ENCODE measurements at places on chromosomes 3 and 15.

DNA sequence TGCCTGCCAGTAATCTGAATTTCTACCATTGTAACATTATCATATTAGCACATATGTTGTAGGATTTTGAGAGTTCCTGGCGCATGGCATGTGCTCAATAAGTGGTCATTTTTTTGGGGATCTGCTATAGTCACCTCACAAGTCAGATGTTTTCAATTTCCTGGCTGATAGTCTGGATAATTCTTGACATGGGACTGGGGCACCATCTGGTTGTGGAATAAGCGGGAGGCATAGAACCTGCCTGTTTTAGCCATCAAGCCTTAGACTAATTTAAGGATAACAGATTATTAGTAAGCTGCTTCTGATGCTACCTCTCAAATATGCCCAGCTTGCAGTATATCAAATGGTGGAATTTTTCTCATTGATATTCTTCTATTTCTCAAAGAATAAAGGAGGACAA is 39.1 kb downstream of the GASK1A start:
- DNase-seq, result no peak

DNA sequence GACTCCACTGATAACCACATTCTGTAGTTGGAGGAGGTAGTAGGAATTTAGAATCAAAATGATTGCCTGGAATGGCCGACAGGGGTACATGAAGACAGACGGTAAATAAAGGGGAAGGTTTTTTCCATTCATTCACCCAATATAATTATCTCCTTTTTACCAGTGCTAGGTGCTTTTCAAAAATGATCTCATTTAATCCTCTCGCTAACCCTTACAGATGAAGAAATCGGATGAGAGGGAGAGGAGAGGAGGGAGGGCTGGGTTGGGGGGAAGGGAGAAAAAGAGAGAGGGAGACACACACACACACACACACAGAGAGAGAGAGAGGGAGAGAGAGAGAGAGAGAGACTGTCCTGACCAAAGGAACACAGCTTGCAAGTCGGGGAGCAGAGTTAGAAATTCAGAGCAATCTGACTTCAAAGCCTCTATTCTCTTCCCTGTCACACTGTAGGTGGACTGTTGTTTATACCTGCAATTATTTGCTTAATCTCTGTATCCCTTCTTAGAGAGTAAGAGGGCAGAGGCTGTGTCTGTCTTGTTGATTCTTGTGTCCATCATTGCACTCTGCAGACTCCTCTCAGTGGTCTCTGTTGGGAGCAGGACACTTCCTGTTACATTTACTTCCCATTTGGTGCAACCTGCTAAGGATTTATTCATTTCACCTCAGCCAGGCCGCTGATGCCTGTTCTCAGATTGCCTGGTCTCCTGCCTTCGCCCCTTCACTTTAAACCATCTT is 18.7 kb upstream of the PAQR9 start:
- no peak for DNase-seq

- DNase-seq, result no peak
Measured at GRCh38 chr15:72890043-72890442, 106.5 kb upstream of the ADPGK start.

DNA sequence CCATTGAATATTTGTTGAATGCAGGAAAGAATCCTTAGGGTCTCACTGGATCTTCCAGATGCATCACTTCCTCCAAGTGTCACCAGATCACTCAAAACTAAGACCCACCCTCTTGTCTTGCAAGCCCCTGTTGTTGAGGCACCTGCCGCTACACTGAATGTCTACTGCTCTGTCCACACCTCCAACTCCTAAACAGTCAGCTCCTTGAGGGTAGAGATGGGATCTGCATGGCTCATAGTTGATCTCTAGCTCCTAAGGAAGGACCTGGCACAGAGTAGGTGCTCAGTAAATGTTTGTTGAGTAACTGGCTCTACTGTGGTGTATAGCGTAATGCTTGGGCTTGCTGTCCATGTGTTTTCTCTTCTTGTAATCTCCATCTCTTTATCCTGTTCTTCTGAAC is 8.8 kb downstream of the SLC6A20 start:
- no peak for DNase-seq

DNA sequence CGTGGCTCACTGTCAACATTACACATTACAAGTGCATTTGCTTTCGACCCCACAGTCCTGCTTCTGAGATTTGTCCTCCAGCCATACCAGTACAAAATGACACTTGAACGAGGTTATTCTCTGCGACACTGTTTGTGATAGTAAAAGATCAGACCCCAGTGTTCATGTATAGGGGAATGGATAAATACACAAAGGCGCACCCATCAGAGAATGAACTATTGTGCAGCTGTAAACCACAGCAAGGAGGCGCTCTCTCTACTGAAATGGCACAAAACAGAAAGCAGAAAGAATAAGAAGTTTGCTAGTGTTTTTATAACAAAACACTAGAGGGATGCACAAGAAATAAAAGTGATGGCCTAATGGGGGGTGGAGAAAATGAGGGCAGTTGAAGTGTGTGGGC is 4.9 kb upstream of the CHSY1 start:
- no peak for DNase-seq

DNA sequence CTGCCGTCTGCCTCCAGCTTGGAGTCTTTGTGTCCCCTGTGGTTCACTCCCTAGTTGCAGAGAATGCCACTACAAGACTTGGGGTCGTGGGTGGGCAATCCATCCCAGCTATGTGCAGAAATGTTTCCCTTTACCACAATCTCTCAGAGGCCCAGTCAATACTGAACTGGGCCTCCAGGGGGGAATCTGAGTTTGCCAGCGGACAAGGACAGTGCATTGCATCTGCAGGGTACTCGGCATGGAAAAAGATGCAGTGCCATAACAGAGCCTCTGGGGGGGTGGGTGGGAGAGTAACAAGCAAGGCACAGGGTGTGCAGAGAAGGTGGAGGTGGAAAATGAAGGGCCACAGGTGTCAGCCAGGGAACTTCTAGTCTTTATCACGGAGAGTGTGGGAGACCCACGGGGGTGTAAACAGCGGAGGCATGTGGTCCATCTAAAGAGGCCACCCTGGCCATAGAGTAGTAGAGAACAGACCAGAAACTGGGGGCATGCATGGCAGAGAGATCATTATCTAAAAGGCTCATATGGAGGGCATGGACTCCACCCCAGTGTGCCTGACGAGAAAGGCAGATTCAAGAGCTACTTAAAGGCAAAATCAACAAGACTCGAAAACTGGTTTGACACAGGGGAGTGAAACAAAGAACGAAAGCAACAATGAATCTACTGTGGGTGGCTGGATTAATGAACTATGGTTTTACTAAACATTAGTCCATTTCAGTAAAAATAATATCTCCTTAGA is 182.4 kb downstream of the ANXA2 start:
- DNase-seq, result no peak

- no peak for DNase-seq
Measured at GRCh38 chr3:188641076-188641475, 487.1 kb downstream of the LPP start.

GRCh38 chr3:14701676-14702075 is 26.7 kb downstream of the C3orf20 start:
- no peak for DNase-seq

DNA sequence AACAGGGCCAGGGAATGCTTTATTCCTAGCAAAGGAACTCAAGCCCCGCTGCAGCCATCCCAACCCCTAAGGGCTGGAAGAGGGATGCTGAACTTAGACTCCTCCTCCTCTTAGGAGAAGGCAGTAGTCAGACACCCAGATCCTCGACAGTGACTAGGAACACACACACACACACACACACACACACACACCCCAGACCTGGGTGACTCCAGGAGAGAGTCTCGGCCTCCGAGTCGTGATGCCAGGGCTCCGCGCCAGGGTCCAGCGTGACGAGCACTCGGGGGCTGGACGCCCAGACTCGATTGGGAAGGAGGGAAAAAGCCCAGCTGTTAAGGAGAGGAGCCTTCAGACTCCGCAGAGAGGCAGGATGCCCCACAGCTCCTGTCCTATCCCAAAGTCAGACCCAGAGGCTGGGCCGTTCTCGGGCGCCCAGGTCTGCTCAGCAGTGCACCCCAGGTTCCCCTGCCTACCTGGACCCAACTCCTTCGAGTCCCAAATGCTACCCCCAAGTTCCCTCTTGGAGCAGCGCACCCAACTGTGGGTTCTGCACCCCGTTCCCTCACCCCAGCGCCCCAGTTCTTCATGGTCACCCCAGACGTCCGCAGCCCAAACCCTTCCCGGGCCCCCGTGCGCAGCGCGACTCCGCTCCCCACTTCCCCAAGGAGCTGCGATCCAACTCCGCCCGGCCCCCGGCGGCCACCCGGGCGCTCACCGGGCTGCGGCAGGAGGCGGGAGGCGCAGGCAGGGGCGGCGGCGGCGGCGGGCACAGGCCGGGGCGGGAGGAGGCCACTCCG is 421 bp downstream of the BMF start:
- DNase-seq, result no peak

DNA sequence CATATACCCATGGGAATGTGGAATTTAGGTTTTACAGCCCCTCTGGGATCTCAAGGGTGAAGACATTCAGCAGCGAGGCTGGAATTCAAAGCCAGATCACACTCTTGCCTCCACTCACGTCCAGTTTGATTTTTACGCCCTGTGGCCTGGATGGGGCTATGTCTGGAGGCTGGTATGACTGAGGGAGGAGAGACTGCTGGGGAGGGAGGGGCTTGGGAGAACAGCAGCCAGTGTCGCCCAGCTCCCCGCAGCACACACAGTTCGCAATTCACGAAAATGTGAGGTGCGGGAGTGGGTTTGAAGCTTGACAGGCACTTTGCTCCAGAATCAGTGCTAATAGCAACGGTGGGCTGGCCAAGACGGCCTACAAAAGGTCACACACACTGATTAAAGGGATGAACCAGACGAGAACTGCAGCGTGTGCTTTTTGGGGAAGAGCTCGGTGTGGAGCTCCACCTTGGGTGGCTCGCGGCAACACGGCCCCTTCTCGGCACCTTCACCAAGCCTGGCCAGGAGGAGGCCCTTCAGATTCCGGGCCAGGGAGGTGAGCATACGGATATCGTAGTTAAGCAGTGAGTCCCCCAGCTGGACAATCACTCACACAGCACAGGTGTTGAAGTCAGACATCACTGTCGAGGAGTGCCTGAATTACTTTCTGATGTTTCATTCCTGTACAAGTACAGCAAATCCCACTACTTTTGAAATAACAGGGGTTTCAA is 16.4 kb downstream of the EHD4 start:
- no peak for DNase-seq

GRCh38 chr3:126118591-126118990 is 34.7 kb upstream of the SLC41A3 start:
- DNase-seq, result no peak

GRCh38 chr3:139198186-139198585 is 145.6 kb upstream of the MRPS22 start:
- no peak for DNase-seq

DNA sequence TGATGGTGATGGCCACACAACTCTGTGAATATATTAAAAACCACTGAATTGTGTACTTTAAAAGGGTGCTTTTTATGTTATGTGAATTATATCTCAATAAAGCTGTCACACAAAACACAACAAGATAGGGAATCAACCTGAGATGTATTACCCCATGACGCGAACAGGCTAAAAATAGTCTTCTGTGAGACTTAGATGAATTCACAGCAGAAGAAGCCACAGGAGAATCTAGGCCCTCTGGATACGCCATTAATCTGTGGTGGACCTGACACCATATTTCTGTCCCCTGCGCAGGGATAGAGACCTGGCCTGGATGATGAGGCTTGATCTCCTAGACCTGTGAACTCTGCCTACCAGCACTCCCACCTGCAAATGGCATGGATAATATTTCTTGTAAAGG is 146.0 kb upstream of the HACD2 start:
- DNase-seq, result no peak

All from activated naive CD4-positive, alpha-beta T cell treated with anti-CD3 and anti-CD28 coated beads, Interleukin-2, amount 50 U/mL, for 16 hours (primary cell).